ENCODE measurements at places on chromosomes 1 and 21.

GRCh38 chr1:87787551-87787950, 458.9 kb downstream of the LMO4 start:
- DNase-seq = no peak

DNA sequence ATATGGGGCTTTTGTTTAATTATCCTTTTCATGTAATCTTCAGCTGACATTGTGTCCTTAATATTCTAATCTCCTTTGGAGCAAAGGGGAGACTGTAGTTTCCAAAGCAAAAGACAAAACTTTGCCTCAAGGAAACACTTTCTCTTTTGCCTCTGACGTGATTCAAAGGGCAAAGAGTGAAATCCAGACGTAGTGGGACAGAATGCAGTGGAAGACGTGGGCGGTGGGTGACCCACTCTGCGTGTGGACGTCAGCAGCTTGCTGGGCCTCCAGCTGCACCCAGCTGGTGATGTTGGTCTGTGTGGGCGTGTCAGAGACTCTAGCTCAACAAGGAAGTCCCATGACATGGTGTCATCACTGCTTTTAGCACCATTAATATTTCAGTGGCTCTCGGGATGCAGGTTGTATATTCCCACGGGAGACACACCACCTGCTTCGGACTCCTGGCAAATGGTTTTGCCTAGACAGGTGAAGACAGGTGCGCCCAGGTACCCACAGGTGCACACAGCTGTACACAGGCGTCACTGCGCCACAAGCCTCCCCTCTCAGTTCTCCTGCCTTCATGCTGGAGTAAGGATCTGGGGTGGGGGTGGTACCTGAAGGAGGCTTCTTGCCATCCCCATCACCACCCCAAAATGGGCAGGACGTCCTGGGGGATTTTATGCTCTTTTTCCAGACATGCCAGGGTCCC, 292.1 kb upstream of the VAMP3 start:
- no peak for DNase-seq

- no peak for DNase-seq
Measured at GRCh38 chr1:162011337-162012012, 12.2 kb downstream of the OLFML2B start.

DNA sequence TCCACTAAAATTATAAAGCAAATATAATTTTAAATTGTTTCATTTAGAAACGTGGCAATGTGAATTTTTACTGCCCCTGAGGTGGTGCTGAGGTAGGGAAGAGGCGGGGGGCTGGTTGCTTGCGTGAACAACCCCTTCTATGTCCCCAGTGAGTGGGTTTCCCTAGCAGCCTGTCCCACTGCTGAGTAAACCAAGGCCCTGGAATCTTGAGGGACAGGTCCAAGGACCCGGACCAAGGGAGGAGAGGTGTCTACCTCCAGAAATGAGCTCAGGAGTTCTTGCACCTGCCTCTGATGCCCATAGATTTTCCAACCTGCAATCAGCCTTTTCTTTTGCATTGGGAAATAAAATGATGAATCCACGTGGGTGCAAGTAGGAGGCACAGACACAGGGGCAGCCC, 649 bp upstream of the LDLRAD1 start:
- no peak for DNase-seq

DNA sequence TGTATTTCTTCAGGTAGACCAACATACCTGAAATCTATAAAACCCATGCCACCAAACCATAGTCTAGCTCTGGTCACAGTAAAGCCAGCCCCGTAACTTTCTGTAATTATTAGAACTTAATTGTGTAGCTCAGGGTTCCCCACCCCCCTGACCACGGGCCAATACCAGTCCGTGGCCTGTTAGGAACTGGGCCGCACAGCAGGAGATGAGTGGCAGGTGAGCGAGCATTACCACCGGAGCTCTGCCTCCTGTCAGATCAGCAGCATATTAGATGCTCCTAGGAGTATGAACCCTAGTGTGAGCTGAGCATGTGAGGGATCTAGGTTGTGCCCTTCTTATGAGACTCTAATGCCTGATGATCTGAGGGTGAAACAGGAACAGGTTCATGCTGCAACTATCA, 14.6 kb downstream of the TENT5C start:
- DNase-seq = no peak

DNA sequence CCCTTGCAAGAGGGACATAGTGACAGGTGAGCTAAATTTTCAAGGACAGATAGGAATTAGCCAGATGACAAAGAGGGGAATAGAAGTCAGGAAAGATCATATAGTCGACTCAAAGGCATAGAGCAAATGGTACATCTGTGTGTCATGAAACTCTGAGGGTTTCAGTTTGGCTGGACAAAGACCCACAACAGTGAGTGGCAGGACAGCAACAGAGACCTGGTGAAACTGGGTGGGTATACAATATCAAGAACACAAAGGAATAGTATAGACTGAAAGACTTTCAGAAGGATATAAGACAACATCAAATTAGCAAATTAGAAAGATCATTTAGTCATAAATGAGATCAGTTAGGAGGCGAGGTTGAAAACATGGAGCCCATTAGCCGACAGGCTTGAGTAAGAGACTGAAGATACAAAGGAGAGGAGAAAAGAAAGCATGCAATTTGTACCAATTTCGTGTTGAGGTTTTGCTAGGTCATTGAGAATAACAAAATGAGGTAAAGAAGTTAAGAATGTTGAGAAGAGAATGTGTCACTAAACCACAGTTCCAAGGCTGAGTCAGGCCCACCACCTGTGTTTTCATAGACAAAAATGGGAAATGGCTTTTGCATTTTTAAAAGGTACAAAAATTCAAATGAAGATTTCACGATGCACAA, 213.8 kb downstream of the HHIPL2 start:
- no peak for DNase-seq

DNA sequence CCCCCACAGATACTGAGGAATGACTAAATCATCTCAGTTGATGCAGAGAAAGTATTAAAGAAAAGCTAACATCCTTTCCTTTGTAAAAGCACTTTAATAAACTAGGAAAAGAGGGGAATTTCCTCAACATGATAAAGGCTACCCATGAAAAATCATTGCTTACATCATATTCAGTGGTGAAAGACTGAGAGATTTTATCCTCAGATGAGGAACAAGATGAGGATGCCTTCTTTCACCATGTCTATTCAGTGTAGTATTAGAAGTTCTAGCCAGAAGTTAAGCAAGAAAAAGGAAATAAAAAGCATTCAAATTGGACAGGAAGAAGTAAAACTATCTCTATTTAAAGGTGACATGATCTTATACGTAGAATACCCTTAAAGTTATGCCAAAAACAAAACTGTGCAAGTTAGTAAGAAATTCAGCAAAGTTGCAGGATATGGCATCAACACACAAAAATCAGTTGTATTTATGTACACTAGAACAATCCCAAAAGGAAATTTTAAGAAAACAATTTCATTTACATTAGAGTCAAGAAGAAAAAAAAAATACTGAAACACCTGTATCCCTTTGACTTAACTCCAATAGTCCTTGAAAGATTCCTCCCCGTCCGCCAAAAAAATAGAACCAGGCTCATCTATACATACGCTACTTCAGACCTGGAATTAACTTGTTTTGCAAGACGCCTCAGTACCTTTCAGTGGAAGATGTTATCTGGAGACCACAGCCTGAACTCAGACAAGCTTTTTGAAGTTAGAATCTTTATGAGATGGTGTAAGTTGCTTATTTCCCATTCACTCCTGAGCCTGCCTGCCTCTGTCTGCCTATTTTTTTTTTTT, 17.5 kb downstream of the ZMYM4 start:
- no peak for DNase-seq

DNA sequence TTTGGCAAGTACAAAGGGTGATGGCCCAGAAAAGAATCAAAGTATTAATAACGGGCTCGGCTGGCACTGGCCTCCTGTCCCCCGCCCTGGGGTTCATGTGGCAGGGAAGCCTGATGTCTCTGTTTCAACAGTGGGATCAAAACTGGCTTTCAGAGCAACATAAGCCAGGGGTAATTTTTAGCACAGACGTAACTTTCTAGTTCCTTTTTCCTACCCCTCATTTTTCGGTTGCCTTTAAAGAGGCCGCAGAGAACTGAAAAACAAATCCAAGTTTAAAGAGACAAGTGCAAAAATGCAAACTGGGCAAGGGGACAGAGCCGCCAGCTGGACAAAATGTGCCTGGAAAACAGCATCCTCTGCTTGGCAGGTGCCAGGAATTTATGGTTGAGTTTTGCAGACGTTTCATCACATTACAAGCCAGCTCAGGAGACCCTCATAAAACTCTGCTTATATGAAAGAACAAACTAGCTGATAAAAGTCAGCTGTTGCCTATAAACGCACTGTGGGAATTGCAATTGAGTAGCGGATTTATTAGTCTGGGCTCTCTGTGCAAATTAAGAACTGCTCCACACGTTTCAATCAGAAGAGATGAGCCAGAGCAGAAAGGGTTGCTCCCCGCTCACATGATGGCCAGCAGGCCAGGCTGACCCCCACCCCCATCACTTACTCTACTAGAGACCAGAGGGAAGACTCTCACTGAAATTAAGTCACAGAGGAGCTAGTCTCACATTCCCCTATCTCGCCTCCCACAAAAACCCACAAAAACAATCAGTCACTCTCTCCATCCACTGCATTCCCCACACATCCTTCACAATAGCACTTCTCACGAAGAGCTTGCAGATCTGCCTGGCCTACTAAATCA, 15.8 kb upstream of the CDCA8 start:
- DNase-seq = no peak

- DNase-seq = no peak
Measured at GRCh38 chr1:201175820-201176500, 14.7 kb upstream of the IGFN1 start.

- no peak for DNase-seq
Measured at GRCh38 chr1:54347955-54348699, 58.1 kb downstream of the SSBP3 start.

DNA sequence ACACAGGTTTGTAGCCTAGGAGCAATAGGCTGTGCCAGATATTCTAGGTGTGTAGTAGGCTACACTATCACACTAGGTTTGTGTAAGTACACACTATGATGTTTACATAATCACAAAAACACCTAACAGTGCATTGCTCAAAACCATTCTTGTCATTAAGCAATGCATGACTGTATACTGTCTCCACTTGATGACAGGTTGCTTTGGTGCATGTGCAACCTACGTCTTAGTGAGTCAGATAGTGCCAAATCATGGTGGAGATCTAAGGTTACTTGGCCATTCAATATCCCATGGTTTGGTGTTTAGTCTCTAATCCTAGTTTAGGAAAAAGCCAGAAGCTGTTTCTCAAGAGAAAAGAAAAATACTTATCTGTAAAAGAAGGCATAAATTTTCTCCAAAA, 181.1 kb downstream of the KCNK2 start:
- DNase-seq = no peak

DNA sequence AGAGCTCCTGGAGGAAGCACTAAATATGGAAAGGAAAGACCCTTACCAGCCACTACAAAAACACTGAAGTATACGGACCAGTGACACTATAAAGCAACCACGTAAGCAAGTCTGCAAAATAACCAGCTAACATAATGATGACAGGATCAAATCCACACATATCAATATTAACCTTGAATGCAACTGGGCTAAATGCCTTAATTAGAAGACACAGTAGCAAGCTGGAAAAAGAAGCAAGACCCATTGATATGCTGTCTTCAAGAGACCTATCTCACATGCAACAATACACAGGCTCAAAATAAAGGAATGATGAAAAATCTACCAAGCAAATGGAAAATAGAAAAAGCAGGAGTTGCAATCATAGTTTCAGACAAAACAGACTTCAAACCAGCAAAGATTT, 31.0 kb downstream of the C1orf185 start:
- no peak for DNase-seq

DNA sequence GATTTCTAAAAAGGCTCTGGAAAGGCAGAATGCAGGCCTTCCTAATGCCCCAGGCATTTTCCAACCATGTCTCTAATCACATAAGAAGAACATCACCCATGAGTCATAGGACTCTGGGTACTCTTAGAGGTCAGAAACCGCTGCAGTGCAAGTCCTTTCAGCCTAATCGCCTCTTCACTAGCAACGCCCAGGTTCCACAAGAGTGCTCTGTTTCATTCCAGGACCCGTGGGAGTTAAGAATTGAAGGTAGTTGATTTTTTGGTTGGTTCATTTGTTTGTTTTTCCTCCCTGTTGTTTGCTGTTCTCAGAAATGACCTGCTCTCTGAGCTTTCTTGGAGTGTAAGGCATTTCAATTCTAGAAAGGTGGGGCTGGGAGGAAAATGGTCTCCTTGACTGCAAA, 123.2 kb downstream of the NR5A2 start:
- no peak for DNase-seq

DNA sequence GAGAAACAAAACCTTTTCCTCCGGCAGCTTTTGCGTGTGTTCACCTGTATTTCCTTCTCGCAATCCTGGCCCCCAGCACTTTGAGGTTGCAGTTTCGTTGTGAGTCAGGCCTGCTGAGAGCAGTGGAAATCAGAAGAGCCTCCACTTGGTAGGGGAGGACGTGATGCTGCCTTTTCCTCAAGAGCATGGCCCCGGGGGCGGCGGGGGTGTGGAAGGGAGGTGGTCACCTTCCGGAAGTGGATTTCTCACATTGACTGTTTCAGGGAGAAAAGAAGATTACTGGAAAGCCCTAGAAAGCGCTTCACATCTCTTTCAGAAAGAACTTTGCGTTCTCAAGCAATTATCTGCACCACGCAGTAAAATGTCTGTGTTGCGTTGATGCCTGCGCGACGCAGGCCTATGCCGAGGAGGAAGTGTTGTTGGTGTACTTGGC, 12.2 kb upstream of the IL10 start:
- no peak for DNase-seq

DNA sequence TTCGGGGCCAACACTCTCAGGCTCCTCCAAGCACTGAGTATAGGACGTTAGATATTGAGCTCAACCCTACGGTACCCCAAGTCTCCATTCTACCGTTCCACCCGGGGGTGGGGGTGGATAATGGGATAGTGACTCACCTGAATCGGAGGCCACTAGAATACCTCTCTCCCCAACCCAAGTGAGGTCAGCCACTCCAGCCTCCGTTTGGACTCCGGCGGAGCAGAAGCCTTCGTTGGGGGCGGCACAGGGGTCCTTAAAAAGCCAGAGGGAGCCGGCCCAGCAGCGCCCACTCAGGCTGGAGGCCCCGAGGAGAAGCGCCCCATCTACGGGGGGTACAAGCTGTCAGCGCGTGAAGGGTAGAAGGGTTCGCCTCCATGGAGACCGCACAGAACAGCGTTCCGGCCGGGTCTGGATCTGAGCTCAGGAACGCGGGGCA, 556 bp downstream of the WDR77 start:
- peak; percentile 90 for DNase-seq
